Stimulated activated CD4-positive, alpha-beta T cell treated with anti-CD3 and anti-CD28 coated beads, Interleukin-15, amount 100 ng/mL, for 24 hours (primary cell): ENCODE measurements at places on chromosomes 3 and 15.
A peak's percentile ranks its signal among the peaks of the same experiment; 100 is the strongest.

DNA sequence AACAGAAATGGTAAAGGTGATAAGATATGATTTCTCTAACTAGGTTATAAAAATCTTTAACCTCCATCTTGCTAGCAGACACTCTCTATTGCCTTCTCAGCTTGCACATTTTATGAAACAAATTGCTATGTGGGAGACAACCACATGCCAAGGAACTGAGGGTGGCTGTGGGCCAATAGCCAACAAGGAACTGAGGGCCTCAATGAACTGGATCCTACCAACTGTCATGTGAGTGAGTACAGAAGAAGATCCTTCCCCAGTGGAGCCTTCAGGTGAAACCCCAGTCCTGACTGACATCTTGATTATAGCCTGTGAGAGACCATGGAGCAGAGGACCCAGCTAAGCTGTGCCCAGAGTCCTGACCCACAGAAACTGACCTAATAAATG, 129.2 kb upstream of the LRIG1 start:
- DNase-seq, result no peak

- no peak for DNase-seq
Observed at GRCh38 chr15:80788536-80788935, 9.4 kb downstream of the CEMIP start.

- DNase-seq, result peak; percentile 33
Observed at GRCh38 chr15:40927873-40928806, 1.0 kb upstream of the DLL4 start.

GRCh38 chr3:4462369-4463040, 4.6 kb downstream of the SUMF1 start:
- DNase-seq, result no peak

- no peak for DNase-seq
Observed at GRCh38 chr3:175732017-175732416, 872.9 kb downstream of the NAALADL2 start.

DNA sequence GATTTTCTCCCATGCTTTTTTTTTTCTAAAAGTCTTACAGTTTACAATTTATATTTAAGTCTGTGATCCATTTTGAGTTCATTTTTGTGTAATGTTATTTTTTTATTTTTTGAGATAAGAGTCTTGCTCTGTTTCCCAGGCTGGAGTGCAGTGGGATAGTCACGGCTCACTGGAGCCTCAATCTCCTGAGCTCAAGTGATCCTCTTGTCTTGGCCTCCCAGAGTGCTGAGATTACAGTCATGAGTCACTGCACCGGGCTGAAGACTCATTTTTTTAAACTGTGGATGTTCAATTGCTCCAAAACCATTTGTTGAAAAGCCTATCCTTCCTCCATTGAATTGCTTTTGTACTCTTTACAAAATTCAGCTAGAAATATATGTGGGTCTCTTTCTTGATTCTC, 19.5 kb downstream of the LNP1 start:
- no peak for DNase-seq

DNA sequence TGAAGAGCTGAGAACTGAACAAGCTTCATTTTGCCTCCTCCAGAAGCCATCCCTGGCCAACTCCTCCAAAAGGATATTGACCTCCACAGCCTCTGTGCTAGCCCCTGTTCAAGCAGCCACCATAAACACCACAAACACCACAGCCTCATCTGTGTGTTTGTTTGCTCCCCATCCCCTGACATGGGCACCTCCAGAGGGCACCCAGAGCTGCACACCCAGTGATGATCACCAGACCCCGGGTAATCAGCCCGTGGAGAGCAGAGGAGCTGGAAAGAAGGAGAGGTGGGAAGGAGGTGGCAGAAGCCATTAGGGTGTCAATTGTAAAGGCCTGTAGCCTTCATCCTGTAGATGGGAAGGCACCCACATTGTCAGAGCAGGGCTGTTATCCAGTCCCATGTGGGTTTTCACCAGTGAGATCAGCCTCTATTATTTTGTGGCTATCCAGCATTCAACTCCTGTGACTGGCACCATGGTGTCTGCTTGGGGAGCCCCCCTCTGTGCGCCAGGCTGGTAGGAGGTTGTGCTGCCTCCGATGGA, 6.8 kb upstream of the WNT7A start:
- no peak for DNase-seq

- DNase-seq, result no peak
Observed at GRCh38 chr15:57554812-57555179, 36.9 kb upstream of the MYZAP start.

DNA sequence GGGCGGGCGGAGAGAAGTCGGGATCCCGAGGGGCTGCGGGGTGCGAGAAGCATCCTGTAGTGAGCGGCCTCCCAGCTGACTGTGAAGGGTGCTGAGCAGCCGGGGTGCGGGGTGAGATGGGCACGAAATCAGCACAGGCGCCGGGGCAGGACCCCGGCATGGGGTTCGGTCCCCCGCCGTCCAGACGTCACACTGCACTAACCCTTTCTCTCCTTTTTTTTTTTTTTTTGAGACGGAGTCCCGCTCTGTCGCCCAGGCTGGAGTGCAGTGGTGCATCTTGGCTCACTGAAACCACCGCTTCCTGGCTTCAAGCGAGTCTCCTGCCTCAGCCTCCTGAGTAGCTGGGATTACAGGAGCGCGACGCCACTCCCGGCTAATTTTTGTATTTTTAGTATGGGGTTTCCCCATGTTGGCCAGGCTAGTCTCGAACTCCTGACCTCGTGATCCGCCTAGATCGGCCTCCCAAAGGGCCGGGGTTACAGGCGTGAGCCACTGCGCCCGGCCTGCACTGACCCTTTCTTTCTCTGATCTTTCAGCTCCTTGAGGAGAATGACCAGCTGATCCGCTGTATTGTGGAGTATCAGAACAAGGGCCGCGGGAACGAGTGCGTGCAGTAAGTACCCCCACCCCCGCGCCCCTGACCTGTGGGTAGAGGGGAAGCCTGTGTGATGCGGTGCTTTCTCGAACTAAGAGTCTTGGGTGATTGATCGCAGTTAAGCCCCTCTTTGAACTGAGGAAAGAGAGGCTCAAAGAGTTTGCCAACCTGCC, 513 bp downstream of the SS18L2 start:
- peak; percentile 19 for DNase-seq

- no peak for DNase-seq
Observed at GRCh38 chr3:19093084-19093483, 55.2 kb upstream of the KCNH8 start.

DNA sequence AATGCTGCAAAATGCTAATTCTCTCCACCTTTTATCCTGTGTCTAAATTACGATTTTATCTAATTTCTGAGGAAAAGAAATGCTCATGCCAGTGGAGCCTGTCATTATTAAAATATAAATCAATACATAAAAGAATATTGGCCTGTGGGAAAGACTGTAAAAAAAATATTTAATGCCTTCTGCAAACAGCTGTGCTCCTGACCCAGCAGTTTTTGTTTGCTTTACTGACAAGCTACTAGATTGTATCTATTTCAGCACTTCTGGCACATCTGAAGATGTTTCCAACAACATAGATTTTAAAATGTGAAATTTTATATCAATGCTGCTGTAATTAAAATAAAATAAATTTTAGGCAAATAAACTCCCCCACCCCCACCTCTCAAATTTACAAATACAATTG, 493.6 kb upstream of the AGTR1 start:
- DNase-seq, result no peak

GRCh38 chr15:98889930-98890695, 117.5 kb downstream of the PGPEP1L start:
- no peak for DNase-seq

GRCh38 chr3:128763967-128764366, 38.0 kb downstream of the RAB7A start:
- peak; percentile 53 for DNase-seq

DNA sequence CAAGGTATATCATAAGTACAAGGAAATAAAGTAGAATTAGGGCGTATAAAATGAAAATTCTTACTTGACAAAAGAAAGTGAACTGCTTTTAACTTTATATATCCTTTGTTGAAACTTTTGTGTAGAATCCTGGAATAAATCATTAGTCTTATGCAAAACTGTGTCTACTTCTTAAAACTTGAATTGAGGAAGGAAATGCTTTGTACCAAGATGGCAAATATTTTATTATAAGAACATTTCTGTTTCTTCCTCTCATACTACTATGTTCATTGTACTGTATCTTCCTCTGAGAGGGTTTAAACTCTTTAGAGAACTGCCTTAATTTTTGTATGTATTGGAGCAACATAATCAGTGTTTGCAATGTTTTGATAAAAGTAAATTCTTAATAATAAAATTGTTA, 42.0 kb downstream of the RASA2 start:
- no peak for DNase-seq

GRCh38 chr3:192841428-192841827, 76.2 kb downstream of the MB21D2 start:
- no peak for DNase-seq

DNA sequence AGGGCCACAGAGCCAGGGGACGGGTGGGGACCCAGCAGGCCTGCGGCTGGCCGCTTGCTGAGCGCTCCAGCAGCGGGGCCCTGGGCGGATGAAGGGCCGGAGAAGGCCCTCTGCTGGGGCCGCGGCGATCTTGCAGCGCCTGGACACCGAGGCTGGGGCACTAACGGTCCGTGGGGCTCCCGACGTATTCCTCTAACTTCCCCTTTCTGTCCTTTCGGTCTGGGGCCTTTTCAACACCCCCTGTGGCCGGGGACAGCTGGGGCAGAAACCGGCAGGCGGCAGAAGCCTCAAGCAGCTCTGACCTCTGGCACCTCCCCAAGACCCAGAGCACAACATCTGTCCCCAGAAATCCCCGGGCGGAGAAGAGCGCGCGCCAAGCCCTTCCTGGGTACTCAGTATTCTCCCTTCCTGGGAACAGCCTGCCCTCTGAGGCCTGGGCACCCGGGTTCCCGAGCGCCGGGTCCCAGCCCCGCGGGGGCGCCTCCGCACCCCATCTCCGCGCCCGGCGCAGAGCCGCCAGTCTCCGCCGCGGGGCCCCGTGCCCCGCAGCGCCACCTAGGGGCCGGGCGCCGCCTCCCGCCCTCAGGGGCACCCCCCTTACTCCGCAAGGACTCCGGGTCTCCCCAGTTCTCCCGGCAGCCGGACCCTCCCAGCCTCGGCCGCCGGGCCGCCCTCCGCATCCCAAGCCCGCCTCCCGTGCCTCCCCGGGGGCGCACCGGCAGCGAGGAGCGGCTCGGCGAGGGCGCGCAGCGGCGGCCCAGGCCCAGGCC, 582 bp upstream of the SLCO3A1 start:
- peak; percentile 75 for DNase-seq

DNA sequence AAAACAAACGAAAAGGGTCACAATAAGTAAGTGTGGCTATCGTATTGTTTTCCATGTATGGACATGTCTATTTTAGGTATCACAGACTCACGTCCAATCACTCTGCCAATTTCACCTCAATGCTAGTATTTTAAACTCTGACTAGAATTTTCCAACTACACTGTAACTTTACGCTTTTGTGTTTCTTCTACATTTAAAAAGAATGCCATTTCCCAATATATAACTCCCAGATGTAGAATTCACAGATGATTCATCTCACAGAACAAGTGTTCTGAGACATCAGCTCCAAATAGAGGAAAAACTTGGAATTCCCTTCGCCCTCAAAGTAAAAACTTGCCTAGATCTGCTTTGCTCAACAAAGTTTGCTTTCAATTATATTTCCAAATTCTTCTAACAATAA, 14.2 kb downstream of the LRIG1 start:
- no peak for DNase-seq

DNA sequence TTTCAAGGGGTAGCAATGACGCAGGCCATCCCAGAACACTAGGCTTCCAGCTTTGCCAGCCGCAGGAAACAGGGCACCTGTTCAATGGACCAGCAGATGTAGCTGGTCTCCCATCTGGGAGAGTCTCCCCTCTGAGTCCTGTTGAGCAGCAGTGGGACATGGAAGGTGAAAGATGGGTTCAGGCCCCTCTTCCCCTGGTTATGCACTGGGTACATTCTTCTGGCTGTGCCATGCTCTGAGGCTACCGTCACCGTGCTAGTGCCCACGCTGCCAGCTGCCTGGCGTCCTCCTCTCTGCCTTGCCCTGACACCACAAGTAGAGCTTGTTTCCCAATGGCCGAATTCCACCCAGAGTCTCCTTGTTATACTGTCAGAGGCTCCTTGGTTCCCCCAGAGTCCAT, 63.1 kb downstream of the TLE3 start:
- no peak for DNase-seq

- no peak for DNase-seq
Observed at GRCh38 chr3:36965440-36965839, 20.6 kb upstream of the TRANK1 start.

GRCh38 chr15:69154078-69154477, 6.4 kb upstream of the GLCE start:
- no peak for DNase-seq

DNA sequence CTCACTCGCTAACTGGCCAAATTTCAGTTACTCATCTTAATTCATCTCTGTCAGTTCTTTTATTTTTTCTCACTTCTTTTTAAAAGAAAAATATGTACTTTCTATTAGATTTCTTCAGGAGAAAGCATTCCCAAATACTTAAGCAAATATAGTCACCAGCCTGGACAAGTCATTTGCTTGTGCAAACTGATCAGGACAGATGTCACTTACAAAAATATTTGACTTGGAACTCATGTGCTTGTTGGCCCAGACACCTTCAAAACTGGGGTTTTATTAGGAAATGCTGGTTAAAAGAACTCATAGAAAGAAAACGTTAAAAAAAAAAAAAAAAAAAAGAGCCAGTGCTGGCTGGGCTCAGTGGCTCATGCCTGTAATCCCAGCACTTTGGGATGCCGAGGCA, 31.3 kb upstream of the FOXP1 start:
- DNase-seq, result no peak

- DNase-seq, result peak; percentile 10
Observed at GRCh38 chr15:69576948-69577351, 124.3 kb downstream of the RPLP1 start.

GRCh38 chr15:76982756-76983155, 12.2 kb upstream of the PSTPIP1 start:
- no peak for DNase-seq

- no peak for DNase-seq
Observed at GRCh38 chr3:118932822-118933558, 101.7 kb downstream of the IGSF11 start.

DNA sequence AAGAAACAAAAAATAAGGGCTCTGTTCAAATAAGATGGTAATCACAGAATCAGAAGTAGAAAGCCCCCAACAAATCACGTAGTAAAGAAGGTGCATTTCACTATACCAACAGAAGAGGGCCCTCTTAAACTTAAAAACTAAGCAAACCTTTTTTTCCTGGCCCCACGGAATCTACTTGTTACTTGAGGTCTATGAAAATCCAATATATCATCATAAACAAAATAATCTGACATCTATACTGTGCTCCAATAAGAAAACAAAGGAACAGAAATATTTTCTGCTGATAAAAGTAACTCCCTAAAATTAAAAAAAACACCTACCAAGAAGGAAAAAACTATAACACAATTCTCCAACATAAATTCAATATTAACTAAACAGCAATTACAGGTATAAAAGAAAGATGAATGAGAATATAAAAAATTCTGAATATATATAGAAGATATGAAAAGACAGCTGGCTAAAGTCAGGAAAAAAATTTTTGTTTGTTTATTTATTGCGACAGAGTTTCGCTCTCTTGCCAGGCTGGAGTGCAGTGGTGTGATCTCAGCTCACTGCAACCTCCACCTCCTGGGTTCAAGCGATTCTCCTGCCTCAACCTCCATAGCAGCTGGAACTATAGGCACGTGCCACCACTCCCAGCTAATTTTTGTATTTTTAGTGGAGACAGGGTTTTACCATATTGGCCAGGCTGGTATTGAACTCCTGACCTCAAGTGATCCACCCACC, 81.8 kb downstream of the CLASP2 start:
- DNase-seq, result no peak

- DNase-seq, result peak; percentile 78
Observed at GRCh38 chr3:12135029-12135657, 23.6 kb downstream of the TIMP4 start.
